Activated CD4-positive, alpha-beta T cell treated with anti-CD3 and anti-CD28 coated beads, Interleukin-2, Interleukin-6, amounts not matched to agents 100 ng/mL and 50 ng/mL, durations not matched to agents 16 hours and 8 hours (primary cell): ENCODE measurements at places on chromosomes 4 and X.

GRCh38 chrX:136318895-136319597 is 18.3 kb downstream of the ADGRG4 start:
- no peak for DNase-seq

DNA sequence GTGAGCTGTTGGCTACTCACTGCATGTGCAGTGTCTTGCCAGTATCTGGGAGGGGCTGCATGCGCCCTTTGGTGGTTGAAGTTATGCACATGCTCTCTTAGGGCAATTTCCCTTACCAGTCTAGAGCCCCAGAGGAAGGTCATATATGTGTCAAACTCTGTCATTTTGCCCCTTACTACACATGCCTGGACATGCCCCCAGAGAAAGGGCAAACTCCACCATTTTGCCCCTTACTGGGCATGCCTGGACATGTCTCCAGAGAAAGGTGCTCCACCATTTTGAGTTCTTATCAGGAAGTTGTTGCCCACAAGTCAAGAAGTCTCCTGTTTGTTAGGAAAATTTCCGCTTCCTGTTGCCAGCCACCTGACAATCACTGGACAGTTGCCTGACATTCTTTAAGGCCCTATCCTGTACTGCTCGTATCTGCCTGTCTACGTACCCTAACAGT is 56.4 kb upstream of the PLAC8 start:
- no peak for DNase-seq

DNA sequence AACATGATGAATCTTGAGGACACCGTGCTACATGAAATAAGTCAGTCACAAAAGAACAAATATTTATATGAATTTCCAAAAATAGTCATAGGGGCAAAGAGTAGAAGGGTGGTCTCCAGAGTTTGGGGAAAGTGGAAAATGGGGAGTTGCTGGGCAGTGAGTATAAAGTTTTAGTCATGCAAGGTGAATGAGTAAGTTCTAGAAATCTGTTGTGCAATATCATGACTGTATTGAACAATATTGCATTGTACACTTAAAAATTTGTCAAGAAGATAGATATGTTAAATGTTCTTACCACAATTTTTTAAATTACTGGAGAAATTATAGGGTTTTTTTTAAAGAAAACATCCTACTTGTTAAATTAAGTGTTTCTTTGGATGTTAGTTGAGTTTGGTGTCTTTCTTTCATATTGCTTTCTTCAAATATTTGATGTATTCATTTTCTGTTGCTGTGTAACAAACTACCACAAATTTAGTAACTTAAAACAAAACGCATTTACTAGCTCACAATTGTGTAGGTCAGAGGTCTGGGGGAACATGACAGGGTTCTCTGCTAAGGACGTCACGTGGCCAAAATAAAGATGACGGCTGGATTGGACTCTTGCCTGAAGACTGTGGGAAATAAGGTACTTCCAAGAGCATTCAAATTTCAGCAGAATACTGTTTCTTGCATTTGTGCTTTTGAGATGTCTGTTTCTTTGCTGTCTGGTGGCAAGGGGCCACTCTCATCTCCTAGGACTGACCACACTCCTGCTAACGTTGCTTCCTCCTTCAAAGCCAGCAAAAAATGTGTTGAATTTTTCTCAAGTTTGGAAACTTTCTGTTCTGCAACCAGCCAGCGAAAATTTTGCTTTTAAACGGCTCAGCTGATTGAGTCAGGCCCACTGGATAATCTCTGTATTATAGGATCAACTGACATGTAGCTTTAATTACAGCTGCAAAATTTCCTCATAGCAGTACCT is 76.7 kb downstream of the CPEB2 start:
- no peak for DNase-seq

DNA sequence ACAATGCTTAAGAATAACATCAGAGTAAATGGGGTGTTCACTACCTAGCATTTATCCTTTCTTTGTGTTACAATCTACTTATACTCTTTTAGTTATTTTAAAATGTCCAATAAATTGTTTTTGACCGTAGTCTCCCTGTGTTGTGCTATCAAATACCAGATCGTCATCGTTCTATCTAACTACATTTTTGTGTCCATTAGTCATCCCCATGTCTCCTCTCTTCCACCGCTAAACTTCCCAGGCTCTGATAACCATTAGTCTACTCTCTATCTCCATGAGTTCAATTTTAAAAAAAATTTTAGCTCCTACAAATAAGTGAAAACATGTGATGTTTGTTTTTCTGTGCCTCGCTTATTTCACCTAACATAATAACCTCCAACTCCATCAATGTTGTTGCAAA is 381.9 kb downstream of the PRDM5 start:
- DNase-seq = no peak

GRCh38 chrX:140866446-140866845 is 135.9 kb upstream of the SPANXB1 start:
- no peak for DNase-seq

DNA sequence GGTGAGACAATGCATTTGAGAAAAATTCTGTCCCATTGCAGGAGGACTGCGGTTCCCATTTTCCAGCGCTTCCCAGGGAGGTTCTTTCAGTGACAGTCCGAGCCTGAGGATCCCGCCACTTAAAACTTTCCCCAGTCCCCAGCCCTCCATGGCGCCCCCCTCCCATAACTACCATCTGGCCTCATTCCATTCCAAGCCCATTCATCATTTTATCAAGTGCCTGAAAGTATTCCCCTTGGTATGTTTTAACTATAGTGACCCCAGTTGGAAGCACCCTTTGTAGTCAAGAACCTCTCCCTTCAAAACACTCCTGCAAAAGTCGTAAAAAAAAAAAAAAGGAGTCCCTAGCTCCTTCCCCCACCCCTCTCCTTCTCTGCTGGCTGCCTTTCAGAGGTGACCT is 1.2 kb downstream of the RASL11B start:
- DNase-seq = no peak

GRCh38 chr4:152172146-152172545 is 363.7 kb downstream of the FBXW7 start:
- no peak for DNase-seq

DNA sequence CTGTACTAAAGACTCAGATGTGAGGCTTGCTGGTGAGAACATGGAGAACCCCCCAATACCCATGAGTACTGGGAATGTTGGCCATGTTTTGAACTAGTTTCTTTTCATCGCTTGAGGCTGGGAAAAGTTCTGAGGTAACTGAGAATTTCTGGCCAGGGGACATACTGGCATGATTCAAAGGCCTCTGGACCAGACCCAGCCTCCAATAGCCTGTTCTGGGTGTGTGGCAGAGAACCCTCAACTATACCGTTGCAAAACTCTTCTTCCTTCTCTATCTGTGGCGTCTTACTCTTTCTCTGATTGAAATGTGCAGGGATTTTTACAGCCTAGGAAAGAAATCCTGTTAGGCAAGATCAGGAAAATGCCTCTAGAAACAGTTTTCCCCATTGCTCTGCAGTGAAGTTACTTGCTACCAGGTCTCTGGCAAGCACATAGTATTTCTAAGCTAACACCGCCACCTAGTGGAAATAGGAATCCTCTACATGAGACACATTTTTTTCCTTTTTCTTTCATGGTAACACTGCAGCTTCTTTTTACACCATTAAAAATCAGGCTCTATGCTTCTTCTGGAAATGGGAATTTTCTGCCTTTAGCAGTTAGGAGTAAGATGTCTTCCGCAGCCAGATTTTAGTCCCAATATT is 170.7 kb upstream of the ZCCHC13 start:
- DNase-seq = peak; percentile 73
